ENCODE measurements at places on chromosomes 4 and X.

- DNase-seq, result no peak
Observed at GRCh38 chr4:74638689-74639088, 155.6 kb downstream of the BTC start.

GRCh38 chr4:163592212-163592611 is 97.7 kb downstream of the TMA16 start:
- no peak for DNase-seq

GRCh38 chr4:38044060-38044459 is 83.9 kb downstream of the PTTG2 start:
- DNase-seq, result no peak

GRCh38 chr4:153333874-153334273 is 10.6 kb upstream of the MND1 start:
- no peak for DNase-seq

DNA sequence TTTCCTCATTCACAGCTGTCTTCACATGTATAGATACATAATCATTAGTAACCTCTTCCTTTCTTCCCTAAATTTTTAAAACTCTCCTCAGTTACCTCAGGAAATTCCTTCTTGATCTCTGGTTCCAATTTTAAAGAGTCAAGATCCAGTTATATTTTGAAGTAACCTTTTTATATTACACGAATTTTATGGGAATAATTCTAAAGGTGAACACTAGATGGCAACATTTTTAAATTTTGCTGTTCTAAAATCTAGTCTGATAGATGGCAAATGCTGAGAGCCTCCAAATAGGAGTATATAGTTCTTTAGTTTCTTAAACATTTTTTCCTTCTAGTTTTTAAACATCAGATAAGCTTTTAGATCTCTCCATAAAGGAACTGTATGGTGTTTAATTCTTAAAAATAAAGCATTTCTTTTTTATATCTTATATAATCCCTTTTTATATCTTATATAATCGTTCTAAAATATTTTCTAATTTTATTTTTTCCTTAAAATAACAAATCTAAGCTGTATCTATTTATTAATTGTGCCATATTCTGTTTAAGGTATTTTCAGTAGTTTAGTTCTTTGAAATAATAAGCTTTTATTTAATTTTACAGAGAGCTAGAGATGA is 37.9 kb upstream of the PAPSS1 start:
- no peak for DNase-seq
